ENCODE measurements at places on chromosomes 7 and 10.

- no peak for DNase-seq
Measured at GRCh38 chr10:49123981-49124950, 8.9 kb upstream of the VSTM4 start.

DNA sequence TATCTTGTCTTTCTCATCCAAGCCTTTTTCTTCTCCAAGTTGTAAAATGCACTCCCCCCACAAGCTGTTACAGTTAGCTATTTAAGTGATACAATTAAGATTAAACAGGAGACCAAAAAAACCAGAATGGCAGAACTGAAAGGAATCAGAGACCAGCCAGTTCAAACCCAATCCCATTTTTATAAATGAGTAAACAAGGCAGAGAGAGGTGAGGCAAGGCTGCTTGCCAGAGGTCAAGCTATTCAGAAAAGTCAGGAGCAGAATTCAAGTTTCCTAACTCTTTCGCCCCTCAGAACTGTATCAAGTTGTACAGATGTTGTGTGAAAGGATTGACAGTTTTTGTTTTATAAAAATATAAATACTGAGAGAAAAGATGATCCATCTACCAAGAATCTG, 90.2 kb downstream of the ZFAND4 start:
- no peak for DNase-seq

DNA sequence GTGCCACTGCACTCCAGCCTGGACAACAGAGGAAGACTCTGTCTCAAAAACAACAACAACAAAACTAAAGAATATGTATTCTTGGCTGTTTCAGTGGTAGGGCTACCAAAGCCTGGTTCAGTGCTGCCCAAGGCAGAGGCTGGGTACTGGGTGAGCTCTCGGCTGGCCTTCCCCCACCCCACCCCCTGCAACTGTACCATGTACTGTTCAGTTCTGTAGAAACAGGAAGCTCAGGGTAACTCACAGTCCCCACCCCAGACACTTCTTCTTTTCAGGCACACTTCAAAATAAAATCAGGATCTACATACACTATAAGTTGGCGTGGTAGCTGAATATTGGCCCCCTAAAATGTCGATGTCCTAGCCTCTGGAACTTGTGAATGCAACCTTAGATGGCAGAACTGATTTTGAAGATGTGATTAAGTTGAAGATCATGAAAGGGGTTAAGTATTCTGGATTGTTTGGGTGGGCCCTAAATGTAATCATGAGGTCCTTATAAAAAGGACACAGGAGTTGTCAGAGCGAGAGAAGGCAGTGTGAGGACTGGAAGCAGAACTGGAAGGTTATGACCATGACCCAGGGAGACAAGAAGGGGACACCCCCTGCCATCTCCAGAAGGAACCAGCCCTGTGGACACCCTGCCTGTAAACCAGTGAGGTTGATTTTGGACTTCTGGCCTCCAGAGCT, 31.2 kb downstream of the TBXAS1 start:
- DNase-seq: no peak

- no peak for DNase-seq
Measured at GRCh38 chr7:157793973-157794745, 457.4 kb downstream of the DNAJB6 start.

DNA sequence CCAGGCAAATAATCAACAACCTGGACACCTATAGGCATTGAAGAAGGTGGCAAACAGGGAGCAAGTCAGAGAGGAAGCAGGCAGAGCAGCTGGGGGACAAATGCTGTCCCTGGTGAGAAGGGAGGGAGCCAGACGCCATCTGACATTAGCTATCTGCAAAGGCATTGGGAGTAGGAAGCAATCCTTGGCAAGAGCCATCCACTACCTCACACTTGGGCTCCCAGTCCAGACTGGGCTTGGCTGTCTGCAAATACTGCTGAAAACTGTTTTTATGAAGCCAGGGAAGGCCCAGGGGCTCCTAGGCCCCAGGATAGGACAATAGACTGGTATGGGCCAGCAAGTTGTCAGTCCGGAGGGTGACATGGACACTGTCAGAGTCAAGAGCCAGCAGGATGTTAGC, 132.5 kb downstream of the SORBS1 start:
- DNase-seq: no peak

DNA sequence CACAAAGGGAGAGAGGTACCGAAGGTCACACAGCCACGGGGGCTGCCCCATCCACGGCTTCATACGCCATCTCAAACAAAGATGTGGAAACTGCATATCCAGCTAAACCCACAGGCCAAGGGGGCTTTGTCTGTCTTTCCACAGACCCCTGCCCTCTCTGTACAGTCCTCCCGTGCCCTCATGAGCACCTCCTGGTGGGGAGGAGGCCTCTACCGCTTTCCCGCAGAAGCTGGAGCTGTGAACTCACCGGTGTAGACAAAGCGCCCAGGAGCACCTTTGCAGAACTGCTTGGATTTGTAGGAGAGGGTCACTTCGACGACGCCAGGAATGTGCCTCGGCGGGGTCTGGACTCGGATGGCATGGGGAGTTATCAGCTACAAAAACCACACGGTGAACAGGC, 97.2 kb downstream of the EBF3 start:
- no peak for DNase-seq

GRCh38 chr7:105009667-105010503, 4.1 kb upstream of the KMT2E start:
- DNase-seq: no peak

DNA sequence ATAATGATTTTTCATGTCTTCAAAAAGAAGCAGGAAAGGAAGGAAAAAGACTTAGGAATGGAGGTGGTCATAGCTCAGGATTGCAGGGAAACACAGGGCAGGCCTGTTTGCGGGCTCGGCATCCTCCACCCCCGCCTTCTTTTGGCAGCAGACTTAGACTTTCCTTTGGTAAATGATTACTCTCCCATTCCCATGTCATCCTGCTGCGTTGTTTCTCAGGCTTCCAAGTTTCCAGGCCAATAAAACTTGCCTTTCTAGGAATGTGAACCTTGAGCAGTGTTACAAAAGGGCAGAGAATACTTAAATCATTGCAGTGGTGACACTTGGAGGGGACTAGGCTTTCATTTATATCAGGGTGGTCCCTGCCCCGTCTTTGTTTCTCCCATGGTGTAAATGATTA, 34.0 kb upstream of the DGKB start:
- DNase-seq: no peak

- DNase-seq: no peak
Measured at GRCh38 chr10:12733271-12733670, 268.2 kb downstream of the CCDC3 start.

DNA sequence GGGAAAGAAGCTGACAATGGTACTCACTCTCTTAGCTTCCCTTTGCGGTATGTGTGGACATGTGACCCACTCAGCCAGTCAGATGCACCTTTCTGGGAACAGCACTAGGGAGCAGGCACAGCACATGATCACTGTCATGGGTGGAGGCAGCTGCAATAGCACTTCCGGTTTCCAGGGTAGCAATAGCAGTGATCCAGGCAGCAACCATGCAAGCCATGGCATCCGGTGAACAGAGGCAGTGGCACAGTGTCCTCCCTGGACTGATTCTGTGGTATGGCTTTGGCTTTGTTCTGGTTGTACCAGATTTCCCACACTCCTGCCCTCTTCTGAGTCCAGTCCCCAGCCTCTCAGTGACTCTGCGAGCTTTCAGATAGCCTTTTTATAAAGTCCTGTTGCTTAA, 86.8 kb upstream of the NAMPT start:
- DNase-seq: no peak

GRCh38 chr7:142196066-142196840, 61.6 kb downstream of the PRSS58 start:
- no peak for DNase-seq
